ENCODE measurements at places on chromosomes 16 and 17.

- DNase-seq = no peak
These were observed 53.6 kb downstream of the WNT3 start for GRCh38 chr17:46764709-46765401.

GRCh38 chr16:81708266-81709015 lies 70.7 kb upstream of the PLCG2 start:
- no peak for DNase-seq

DNA sequence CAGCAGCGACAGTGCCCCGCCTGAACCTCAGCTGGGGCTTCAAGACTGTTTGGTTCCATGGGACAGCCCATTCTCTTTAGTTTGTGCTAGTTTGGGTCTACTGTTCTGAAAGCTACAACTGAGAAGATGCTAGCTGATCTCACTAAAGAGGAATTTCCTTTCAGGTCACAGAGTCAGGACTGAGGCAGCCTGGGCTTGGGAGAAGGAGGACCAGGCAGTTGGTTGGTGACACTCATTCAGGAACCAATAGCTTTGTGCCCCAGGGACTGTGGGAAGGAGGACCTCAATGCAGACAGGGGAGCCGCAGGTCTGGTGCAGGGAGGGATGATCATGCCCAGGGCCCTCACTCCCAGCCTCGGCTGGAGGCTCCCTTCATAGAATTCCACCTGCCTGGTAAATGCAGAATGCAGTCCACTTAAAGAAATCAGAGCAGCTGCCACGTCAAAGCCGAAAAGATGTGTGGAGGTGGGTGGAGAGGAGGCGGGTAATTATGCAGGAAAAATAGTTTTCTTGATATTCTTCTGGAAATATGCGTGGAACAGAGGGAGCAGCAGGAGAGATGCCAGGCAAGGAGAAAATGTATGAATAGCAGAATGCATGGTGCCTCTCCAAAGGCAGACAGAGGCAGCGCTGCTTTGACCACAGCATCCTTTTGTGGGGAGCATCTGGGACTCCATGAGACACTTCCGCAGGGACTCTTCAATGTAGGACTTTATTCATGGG lies 32.6 kb upstream of the ZFP90 start:
- no peak for DNase-seq

DNA sequence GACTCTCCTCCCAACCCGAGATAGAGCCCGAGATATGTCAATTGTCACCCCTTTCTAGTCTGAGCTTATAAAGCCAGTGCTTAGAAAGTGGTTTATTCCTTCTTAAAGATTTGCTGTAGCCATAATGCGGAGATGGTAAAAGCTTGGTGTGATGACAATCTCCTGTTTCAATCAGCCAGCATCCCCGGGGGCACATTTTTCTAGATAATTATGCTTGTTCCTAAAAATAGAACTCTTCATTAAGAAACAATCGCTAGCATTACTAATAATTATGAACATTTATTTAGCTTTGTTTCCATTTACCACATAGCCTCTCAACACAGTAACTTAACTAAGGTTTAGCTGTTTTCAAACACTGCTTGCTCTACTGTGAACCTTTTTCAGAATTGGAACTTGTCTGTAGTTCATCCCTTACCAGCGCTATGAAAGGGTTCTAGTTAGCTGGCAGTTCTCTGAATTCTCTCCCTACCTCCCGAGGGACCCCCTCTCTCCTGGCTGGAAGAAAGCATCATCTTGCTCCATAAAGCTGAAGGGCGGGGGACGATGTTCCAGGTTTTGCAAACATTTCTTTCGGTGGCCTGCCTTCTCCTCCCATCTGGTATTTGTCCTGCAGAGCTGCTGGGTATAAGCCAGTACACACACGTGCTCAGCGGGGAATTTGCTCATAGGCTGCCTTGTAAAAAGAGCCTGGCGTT lies 922 bp upstream of the MRPL58 start:
- DNase-seq = peak; percentile 16

DNA sequence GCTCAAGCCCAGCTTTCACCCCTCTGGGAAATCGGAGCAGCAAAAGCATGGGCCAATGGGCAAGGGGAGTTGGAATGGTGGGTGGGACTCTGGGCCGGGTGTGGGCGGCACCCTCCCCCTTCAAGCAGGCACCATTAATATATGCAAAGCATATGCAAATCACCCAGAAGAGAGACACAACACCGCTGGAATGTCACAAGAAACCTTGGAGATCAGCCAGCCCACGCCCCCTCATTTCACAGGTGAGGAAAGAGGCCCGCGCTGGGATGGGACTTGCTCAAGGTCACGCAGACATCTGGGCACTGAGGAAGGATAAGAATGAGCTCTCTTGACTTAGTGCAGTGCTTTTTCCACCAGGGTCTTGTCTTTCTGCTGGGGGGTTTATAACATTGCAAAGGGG lies 4.8 kb downstream of the SRCIN1 start:
- DNase-seq = no peak

GRCh38 chr16:74651841-74652240 lies 14.8 kb downstream of the RFWD3 start:
- no peak for DNase-seq

- DNase-seq = no peak
These were observed 3.0 kb upstream of the NRN1L start for GRCh38 chr16:67881621-67882161.

- no peak for DNase-seq
These were observed 11.7 kb upstream of the TAOK1 start for GRCh38 chr17:29378500-29378899.

GRCh38 chr16:2497116-2497630 lies 16.6 kb upstream of the ATP6V0C start:
- DNase-seq = no peak

- DNase-seq = peak; percentile 57
These were observed 23.2 kb downstream of the ZNF652 start for GRCh38 chr17:49338883-49339282.

DNA sequence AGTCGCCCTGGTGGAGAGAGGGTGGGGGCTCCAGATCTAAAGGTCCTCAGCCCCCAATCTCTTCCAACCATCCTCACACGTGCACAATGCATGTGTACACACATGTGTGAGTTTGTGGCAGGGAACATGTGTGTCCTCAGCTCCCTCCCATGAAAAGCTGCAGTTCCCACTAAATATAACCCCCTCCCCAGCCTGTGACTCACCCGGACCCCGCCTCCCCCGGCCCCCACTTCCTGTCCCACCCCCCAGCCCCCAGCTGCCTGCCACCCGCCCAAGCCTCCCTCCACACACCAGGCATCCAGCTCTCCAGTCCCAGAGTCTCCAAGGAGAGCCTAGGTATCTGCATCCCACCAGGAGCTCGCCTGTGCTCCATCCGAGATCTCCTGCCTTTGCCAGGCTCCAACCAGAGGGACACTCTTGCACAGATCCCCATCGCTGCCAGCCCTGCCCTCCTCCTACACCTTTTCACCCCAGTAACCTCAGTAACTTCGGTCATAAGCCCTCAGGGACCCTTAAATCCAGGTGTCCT lies 3.9 kb downstream of the DLG4 start:
- peak; percentile 26 for DNase-seq

DNA sequence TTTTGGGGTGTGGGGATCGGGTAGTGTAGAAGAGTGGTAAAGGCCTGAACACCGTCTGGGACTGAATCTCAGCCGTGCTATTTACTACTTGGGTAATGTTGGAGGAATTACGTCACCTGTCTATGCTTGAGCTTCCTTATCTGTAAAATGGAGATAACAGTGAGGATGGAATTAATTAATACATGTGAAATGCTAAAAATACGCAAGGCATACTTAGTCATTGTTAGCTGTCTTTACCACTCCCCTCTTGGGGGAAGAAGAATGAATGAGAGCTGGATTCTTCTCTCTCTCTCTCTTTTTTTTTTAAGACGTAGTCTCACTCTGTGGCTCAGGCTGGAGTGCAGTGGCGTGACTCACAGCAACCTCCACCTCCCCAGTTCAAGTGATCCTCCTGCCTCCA lies 41.1 kb upstream of the TANGO6 start:
- DNase-seq = no peak

- no peak for DNase-seq
These were observed 531.2 kb downstream of the KIF2B start for GRCh38 chr17:54353789-54354525.

DNA sequence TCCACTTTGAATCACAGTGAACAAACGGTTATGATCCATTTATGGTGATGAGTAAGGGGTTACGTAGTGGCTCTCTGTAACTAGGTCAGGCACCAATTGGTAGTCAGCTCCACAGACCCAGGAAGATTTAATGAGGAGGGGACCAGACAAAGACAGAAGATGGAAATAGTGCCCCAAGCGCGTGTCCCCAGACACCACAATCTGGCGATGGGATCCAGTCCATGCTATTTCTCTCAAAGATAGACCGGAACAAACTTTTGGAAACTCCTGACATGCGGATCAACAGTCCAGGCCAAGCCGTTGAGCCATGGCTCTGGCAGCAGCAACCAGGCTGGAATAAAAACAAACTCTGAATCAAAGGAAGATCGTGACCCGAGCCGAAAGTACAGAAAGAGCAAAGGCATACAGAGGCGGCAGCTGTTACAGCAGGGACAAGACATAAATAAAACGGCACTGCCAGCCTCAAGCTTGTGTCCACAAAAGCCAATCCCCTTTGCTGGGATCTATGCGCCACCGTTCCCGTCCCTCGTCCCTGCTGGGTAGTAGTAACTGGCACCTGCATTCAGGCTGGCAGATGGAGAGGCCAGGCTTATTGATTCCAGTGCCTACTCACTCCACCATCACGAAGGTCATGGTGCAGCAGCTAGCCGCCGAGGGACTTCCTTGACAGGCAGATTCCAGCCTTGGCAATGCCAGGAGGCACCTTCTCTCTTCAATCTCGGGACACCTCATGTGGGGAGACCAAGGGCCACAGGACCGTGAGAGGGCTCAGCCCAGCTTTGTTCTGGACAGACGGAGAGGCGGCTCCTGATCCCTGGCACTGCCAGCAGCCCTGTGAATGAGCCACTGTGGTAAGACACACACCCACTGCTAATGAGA lies 50.2 kb downstream of the CDH11 start:
- DNase-seq = no peak

DNA sequence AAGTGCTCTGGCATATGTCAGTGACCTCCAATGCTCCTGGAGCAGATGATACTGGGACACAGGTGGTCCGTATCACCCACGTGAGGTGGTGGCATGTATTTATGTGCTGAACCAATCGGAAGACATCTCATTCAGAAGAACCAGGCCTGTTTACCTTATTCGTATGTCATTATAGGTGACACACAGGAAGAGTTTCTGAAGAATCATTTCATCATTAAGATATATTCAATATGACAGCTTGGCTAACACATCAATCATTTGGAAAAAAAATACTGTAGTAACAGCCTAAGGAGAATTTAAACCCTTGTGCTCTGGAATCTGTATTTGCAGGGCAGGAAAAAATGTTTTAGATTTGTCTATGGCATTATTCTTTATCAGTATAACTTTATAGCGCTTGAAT lies 44.6 kb downstream of the RBFOX1 start:
- DNase-seq = no peak

GRCh38 chr16:30351001-30351441 lies 4.1 kb downstream of the CD2BP2 start:
- no peak for DNase-seq

- DNase-seq = no peak
These were observed 9.9 kb downstream of the OSBPL7 start for GRCh38 chr17:47811709-47812108.

- DNase-seq = no peak
These were observed 50.0 kb downstream of the VMP1 start for GRCh38 chr17:59757470-59757869.

DNA sequence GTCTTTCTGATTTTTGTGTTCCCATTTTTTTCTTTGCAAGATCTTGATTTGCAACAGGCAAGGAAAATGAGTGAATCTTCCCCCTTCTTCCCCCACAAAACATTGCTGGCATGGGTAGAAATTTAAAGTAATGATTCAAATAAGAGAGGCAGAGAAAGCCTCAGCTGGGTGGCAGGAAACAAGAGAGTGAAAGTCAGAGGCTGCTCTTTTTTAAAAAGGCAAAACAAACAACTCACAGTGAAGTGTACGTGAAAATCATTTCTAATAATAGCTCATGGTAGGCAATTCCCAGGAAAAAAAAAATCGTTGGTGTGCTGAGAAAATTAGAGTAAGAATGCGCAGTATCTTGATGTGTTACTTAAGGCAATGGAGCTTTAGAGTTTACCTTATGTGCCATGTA lies 229.5 kb downstream of the FTO start:
- no peak for DNase-seq

- peak; percentile 71 for DNase-seq
These were observed 21.2 kb downstream of the CLEC16A start for GRCh38 chr16:10965440-10966061.

DNA sequence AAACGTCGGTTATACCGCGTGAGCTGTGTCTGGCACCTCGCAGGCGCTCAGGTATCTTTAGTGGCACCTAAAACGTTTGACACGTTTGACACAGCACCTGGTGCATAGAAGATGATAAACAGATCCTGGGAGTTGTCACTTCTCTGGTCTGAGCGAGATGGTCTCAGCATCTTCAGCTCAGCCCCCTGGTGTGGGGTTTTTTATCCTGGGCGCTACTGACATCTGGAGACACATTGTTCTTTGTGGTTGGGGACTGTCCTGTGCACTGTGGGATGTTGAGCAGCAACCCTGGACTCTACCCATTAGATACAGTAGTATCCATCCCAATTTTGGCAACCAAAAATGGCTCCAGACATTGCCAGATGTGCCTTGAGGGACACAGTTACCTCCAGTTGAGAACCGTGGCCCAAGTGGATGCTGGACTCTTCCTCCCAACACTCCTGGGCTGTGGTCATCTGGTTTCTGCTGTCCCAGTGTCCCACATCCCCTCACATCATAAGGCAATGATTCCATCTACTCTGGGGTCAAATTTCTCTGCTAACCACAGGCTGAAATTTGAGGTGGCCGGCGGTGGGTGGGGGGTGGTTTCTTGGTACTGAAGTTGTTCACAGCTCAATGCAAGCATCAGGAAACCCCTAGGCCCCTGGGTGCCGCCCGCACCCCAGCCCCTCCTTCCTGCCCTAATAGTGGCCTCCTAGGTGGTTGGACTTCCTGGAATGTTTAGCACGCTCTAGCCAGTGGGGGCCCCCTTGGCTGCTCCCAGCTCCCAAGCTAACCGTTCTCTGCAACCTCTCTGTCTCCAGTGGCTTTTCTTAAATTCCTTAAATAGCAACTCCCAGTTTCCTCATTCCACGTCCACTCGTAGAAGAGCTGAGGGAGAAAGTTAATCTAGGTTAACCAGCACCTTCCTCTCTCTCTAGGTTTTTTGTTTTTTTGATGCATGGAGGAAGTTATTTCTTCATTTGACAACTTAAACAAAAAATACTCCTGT lies 124.8 kb downstream of the ABCC1 start:
- peak; percentile 58 for DNase-seq

DNA sequence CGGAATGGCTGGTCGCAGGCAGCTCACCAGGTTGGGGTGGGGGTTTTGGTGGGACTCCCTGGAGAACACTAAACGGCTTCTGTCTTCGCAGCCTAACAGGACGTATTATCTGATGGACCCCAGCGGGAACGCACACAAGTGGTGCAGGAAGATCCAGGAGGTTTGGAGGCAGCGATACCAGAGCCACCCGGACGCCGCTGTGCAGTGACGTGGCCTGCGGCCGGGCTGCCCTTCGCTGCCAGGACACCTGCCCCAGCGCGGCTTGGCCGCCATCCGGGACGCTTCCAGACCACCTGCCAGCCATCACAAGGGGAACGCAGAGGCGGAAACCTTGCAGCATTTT lies 59.7 kb downstream of the PDPK1 start:
- no peak for DNase-seq

Measured in hematopoietic multipotent progenitor cell treated with erythropoietin and hydrocortisone succinate and interleukin-3 and kit ligand, for 6 days (in vitro differentiated cells).